Epithelial cell of prostate (primary cell): ENCODE measurements at places on chromosomes 5 and 9.

DNA sequence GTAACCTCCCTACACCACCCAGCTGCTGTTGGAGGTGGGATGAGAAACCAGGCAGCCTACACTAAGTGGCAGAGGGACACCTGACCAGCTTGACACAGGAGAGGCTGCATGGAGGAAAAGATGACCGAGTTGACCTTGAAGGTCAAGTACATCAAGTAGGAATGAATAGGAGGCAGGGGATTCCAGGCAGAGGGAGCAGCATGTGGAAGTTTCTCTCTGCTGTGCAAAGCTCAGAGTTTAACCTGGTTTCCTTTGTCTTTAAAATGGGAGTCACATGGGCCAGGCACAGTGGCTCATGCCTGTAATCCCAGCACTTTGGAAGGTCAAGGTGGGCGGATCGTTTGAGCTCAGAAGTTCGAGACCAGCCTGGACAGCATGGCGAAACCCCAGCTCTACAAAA is 32.6 kb downstream of the SPRY4 start:
- DNase-seq, result no peak

GRCh38 chr5:125634216-125634835 is 788.9 kb upstream of the GRAMD2B start:
- DNase-seq, result no peak

- no peak for DNase-seq
Measured at GRCh38 chr5:73118391-73118973, 1.9 kb upstream of the TMEM171 start.

DNA sequence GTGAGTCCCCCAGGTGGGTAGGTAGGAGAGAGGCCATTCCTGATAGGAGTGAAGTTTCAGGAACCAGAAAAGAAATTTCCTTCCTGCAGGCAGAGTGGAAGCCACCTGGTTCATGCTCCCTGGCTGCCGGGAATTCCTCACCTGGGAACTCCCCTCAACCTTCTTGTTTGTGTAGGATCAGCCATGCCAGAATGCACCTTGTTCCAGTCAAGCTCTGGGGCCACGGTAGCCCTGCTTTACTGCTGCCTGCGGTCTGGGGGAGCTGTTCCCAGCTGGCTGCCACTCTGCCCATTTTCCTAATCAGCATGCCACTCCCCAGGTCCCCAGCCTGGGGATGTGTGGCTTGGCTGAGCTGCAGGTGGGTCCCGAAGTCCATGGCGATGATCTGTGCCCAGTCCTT is 18.7 kb upstream of the B4GALT1 start:
- DNase-seq, result no peak

GRCh38 chr5:90644132-90644531 is 85.5 kb downstream of the ADGRV1 start:
- DNase-seq, result no peak

GRCh38 chr9:128643519-128644300 is 12.9 kb downstream of the DYNC2I2 start:
- DNase-seq, result no peak

GRCh38 chr9:88749420-88749819 is 214.4 kb downstream of the NXNL2 start:
- peak; percentile 78 for DNase-seq

DNA sequence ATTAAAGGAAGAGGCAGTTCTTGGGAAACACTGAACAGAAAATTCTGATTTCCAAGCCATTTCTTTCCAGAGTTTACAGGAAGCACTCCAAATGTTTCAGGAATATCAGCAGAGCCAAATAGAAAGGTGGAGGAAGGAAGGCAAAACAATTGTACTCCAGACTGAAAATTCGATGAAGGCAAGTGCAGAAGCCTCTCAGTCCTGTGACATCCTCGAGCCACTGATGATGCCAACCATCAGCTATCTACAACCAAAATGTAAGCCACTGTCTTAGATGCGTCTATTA is 2.2 kb downstream of the LMAN2 start:
- no peak for DNase-seq

DNA sequence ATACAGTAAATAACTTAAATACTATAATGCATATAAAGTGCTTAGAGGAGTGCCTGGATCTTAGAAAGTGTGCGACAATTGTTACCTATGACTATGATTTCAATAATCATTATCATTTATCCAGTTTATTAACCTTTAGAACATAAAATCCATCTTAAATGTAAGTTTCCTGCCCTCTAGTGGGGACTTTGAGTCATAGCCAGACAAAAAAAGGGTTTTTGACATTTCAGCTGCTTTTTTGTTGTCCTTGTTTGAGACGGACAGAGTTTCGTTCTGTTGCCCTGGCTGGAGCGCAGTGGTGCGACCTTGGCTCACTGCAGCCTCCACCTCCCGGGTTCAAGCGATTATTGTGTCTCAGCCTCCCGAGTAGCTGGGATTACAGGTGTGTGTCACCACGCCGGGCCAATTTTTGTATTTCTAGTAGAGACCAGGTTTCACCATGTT is 9.7 kb upstream of the C9orf152 start:
- no peak for DNase-seq

- DNase-seq, result no peak
Measured at GRCh38 chr5:127330116-127330515, 39.5 kb downstream of the MEGF10 start.

GRCh38 chr5:143403334-143403592 is 223 bp downstream of the NR3C1 start:
- DNase-seq, result no peak

DNA sequence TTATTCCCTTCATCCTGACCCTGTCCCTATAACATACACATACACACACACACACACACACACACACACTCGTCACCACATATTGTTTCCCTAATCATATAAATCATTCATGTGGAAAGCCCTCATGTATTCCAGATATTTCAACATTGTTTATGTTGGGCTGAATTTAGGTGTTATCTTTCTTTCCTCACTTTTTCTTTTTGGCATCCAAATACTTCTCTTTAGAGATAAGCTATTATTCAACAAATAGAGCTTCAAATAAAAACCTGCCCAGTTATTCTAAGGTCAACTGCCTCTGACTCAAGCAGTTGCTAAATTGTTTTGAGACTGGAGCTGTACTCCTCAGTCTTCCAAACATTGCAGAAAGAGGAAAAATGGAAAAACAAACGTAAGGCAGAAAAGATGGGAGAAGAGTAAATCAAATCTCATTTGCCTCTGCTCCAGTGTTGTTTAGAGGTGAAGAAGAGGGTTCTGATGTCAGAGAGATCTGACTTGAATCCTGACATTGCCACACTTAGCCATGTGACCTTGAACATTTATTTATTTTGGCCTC is 215.7 kb downstream of the GAS1 start:
- DNase-seq, result no peak

DNA sequence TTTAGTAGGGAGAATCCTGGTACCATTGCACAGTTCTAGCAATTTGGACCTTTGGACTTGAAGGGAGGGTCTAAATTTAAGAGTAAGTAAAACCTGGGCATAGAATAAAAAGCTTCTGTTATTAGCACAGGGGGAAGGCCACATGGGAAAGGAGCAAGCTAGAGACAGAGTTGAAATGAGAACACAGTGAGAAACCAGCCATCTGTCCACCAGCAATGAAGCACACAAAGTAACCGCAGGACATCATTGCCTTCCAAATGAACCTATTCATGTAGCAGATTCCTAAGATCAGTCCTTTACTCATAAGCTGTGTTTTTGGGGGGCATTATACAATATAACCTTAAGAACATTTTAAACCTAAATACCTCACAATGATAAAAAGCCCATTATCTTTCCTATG is 407.4 kb downstream of the HCN1 start:
- DNase-seq, result no peak

DNA sequence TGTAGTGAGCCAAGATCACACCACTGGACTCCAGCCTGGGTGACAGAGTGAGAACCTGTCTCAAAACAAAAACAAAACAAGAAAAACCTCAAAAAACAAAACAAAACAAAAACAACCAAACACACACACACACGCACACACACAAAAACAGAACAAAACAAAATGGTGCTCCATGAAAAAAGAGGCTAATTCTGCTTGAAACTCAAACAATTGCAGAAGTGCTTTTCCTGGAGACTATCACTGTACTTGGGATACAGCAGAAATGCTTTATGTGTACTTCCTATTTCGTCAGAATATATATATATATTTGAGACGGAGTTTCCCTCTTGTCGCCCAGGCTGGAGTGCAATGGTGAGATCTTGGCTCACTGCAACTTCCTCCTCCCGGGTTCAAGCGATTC is 49.9 kb upstream of the HSPA9 start:
- DNase-seq, result no peak

- peak; percentile 24 for DNase-seq
Measured at GRCh38 chr5:98307811-98308210, 465.7 kb upstream of the RGMB start.

DNA sequence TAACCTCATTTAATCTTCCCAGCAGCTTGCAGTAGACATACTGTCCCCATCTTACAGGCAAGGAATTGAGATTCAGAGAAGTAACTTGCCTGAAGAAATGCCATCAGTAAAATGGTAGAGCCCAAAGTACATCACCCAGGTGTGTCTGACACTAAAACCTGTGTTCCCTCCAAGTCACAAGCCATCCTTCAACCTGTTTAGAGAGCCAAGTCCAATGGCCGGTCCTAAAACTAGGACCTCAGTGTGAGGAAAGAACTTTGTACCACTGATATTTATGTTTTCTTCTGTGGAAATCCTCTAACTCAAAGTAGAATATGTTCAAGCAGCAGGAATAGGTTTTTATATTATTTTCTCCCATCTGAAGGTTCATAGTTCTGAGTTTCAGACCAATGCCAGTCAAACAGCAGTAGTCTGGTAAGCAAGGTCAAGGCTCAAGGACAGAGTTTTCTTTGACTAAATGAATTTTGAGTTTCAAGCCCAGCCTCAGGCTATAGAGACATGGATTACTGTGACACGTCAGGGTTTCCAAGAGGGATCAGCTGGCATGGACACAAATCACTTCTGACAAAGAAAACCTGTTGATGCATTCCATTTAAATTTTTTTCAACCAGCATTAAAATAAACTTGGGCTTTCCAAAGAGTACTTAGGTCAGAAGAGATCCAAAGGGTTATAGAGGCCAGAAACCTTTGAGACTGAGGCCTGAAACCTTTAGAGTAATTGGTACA is 80.9 kb upstream of the PLPP6 start:
- DNase-seq, result no peak

- no peak for DNase-seq
Measured at GRCh38 chr5:98050583-98050982, 722.9 kb upstream of the RGMB start.

DNA sequence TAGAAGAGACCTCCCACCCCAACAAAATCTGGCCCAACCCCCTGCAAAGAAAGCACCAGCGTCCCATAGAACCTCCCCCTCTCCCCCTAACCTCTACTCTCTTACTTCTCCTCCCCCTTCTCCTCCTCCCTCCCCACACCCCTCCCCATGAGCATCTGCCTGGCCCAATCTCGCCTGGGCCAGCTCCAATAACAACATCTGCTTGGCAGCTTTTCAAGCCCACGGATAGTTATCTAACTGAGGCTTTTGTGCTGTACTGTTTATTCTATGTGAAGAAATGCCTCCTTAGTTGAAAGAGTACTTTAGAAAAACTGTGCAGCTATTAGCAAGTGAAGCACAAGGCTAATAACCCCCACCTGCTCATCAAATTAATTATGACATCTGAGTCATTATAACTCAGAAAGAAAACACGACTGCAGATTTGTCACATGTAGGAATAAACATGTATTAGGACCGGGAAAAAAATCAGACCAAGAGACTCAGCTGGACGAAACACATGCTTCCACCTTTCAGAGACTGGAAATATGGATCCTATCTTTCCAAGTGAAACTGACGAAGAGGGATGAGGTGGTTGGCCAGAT is 42.8 kb downstream of the NFIB start:
- DNase-seq, result no peak

DNA sequence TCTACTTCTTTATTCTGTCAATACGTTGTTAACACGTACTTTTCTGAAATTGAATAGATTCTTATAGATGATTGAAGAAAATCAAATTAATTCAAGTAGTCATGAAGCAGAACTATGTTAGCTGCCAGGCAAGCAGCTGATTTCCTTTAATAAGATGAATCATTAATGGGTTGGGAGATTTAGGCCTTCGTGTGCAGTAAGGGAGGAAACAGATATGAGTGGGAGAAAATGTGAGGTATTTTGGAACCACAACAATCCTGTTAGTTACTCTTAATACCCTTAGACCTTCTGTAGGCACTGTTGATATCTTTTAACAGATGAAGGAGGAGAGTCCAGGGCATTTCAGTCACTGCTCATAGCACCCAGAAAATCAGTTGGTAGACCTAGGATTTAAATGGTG is 121.0 kb downstream of the AOPEP start:
- DNase-seq, result no peak

- DNase-seq, result no peak
Measured at GRCh38 chr5:59328709-59329296, 564.7 kb downstream of the PDE4D start.

DNA sequence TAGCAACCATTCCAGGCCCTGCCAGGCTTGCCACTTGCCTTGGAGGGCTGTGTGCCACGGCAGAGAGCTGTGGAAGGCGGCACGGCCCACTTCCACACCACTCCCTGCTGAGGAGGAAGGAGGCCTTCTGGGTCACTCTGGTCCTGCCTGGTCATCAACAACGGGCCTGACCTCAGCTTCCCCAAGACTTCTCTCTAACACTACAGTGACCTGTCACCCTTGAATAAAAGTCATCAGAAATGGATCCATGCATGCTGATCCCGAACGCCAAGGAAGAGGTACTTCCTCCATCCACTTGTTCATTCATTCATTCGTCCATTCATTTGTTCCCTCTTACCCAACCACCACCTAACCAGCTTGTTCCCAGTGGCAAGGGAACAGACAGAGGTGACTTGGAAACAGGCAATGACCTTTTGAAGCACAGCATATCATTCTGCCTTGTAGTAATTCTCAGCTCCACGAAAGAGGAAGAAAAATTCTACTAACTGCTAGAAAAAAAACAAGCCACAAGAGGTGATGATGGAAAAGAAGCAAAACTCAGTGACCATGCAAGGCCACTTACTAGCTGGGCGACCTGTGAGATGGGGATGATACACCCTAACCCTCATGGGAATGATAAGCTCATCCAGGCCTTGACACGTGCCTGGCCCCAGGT is 58.6 kb downstream of the STK10 start:
- DNase-seq, result no peak
